ENCODE measurements at places on chromosomes 12 and 14.

GRCh38 chr12:125892276-125892675 is 827.0 kb downstream of the AACS start:
- DNase-seq = no peak

GRCh38 chr14:97706819-97707218 is 909.6 kb downstream of the VRK1 start:
- DNase-seq = no peak

DNA sequence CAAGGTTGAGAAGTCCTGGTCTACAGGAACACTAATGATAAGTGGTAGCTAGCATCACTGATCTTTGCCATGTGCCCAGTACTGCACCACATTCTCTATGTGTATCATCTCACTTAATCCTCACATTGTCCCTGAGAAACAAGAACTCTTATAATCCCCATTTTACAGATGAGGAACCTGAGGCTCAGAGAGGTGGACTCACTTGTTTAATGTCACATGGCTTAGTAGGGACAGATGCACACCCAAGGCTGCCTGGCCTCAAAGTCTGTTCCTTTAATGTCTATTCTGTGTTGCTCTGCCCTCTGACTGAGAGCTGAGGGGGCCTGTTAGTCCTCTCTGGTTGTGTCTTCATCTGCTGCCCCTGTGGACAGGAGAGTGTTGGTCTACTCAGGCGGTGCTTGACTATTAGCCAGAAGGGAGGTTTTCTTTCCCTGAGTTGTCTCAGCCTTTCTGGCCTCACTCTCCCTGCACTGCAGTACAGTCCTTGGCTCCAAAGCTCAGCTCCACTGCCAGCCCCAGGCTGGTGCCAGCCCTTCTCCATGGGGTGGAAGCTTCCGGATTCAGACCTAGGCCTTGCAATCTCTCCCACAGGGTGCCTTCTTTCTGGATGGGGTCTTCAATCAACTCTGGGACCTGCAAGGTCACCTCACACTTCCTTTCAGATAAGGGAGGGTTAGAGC is 4.9 kb upstream of the DYNLL1 start:
- DNase-seq = no peak

GRCh38 chr14:86357119-86357518 is 827.2 kb downstream of the FLRT2 start:
- DNase-seq = no peak
